ENCODE measurements at places on chromosomes 3 and 15. TPM values are rescaled to one million over a fixed set of nuclear protein-coding genes. Genes with fewer than 3 reads are reported as not detected.

WNT5A gene
- total RNA-seq: 2.0 TPM

DNAH1 gene
- 5.6 TPM for total RNA-seq

PSTPIP1 gene
- 0.51 TPM for total RNA-seq

NME9 gene
- total RNA-seq: not detected

DGKG gene
- total RNA-seq: 0.42 TPM

GOLGA8S gene
- total RNA-seq: not detected

Data from dermis blood vessel endothelial cell (primary cell).